ENCODE measurements at places on chromosomes 1 and 21. TPM values are rescaled to one million over a fixed set of nuclear protein-coding genes. Genes with fewer than 3 reads are reported as not detected.

Gene ARHGEF10L
- 5.0 TPM for total RNA-seq

Gene TRPM2
- not detected for total RNA-seq

Gene DYNLT4
- total RNA-seq: not detected

Gene OR2L5
- total RNA-seq: not detected

Gene HSD3B1
- not detected for total RNA-seq

Measured in IMR-90 (cell line).